Bronchus fibroblast of lung (primary cell): ENCODE measurements at places on chromosomes 12 and 14. TPM values are rescaled to one million over a fixed set of nuclear protein-coding genes. Genes with fewer than 3 reads are reported as not detected.

Gene KRT73
- not detected in 2 replicates for total RNA-seq

Gene PIWIL1
- not detected in 2 replicates for total RNA-seq

Gene SPIC
- not detected in 2 replicates for total RNA-seq

Gene TCL1B
- total RNA-seq = not detected in 2 replicates
